ENCODE measurements at places on chromosomes 16 and 17.

DNA sequence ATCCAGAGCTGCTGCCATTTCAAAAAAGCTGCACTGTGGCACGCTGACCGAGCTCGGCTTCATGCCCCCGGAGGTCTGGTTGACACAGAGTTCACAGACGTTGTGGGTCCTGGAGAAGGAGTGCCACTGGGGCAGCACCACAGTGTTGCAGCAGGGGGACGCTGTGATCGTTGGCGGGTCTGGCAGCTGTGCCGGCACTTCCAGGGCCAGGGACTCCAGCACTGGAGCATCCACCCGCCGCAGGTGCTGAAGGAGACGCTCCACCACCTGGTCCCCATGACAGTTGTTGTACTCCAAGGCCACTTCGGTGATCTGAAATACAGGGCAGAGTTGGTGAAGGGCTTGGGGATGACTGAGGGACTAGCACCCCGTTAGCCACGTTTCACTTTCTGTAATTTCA, 23.5 kb downstream of the SNN start:
- DNase-seq, result no peak

GRCh38 chr17:42484304-42484703, 25.6 kb downstream of the ATP6V0A1 start:
- peak; percentile 58 for DNase-seq

- no peak for DNase-seq
Measured at GRCh38 chr17:45748731-45749310, 35.3 kb upstream of the CRHR1 start.

DNA sequence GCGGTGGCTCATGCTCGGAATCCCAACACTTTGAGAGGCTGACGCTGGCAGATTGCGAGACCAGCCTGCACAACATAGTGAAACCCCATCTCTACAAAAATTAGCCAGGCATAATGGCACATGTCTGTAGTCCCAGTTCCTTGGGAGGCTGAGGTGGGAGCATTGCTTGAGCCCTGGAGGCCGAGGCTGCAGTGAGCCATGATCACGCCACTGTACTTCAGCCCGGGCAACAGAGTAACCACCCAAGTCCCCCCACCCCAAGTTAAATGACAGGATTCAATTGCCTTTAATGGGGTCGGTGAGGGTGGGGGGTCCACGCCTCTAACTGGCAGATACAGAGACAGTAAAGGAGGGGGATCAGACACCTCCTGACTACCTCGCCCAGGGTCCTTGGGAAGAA, 44.9 kb downstream of the EMP2 start:
- DNase-seq, result no peak

GRCh38 chr17:19729900-19730299, 13.5 kb upstream of the SLC47A2 start:
- no peak for DNase-seq

- DNase-seq, result no peak
Measured at GRCh38 chr16:86572041-86572521, 5.5 kb downstream of the FOXC2 start.

DNA sequence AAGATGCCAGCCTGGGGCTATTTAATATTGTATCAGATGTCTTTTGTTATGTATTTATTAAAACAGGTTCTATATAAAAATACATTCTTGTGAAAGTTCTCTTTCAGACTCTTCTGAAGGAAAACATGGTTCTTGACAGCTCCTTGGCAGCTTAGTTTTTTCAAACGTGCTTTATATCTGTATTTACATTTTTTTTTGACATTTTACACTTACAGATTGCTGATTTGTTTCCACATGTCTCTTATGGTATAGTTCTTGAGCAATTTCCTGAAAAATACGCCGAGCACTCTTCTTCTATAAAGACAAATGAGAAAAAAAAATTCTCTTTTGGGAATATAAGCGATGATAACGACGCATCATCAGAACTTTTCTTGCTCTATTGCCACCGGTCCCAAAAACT, 9.5 kb downstream of the IGSF6 start:
- no peak for DNase-seq

GRCh38 chr17:27927781-27928180, 34.6 kb upstream of the LYRM9 start:
- DNase-seq, result no peak

DNA sequence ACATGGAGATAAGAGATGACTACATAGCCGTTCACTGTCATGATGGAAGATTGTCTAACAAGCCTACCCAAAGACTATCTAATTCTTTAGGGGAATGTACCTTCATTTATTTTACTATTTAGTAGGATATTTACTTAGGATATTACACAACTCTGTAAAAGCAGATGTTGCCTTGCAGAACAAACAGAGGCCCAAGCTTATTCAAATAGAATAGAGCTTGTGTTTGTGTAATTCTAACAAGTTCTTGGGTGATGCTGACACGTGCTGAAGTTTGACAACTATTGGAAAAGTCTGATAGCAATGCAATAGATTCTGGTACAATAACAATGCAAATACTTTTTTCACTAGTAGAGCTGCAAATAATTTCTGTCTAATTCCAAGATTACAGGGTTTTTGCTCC, 447.6 kb downstream of the TOX3 start:
- no peak for DNase-seq

GRCh38 chr16:57373117-57373947, 1.0 kb downstream of the CX3CL1 start:
- DNase-seq, result no peak

- no peak for DNase-seq
Measured at GRCh38 chr17:34727601-34728000, 148.2 kb downstream of the TMEM132E start.

DNA sequence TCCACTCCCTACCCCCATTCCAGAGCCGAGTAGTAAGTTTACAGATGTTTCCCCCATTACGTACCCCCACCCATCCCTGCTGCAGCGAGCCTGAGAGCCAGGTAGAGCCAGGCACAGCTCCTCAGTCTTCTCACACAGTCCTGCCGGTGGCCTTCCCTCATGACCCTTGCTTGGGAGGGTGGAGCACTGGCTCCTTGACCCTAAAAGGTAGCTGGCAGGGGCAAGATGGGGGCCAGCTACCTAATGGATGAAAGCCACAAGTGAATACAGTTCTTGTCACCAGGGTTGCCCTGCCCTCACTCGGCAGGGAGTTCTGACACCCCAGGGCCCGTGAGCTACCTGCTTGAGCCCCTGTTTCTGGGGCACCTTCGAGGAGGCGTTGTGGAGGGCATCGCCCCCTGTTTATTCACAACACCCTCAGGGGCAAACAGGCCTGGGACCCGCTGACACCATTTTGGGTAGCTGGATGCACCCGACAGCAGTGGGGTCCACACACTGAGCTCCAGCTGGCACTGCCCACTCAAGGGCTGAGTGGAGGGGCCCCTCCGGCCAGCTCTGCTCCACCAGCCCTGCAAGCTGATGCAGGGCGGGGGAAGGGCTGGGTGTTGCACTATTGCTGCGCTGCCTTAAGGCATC, 22.2 kb downstream of the ADAM11 start:
- no peak for DNase-seq

GRCh38 chr16:89159066-89159849, 12.3 kb upstream of the CDH15 start:
- DNase-seq, result no peak

- DNase-seq, result no peak
Measured at GRCh38 chr16:88453217-88453531, at the start of gene ZFPM1. TSS of gene ZFPM1 (plus strand) at chr16:88453280. CDS start at chr16:88453639, 359 bp downstream.

Measured in activated CD8-positive, alpha-beta memory T cell treated with anti-CD3 and anti-CD28 coated beads, Interleukin-2, amount 50 U/mL, for 4 hours (primary cell).